Thoracic aorta (tissue), 2 donors: ENCODE measurements at places on chromosomes 6 and 20. TPM values are rescaled to one million over a fixed set of nuclear protein-coding genes. Genes with fewer than 3 reads are reported as not detected.

The MYB gene
- total RNA-seq = not detected

The CGA gene
- not detected for total RNA-seq

The RNF217 gene
- 44.2 TPM for total RNA-seq

The TREM1 gene
- total RNA-seq = 11.7 TPM

The ATRN gene
- total RNA-seq = 25.0 TPM

The CTAGE9 gene
- total RNA-seq = not detected

The ZNF334 gene
- 0.49 TPM for total RNA-seq

The JARID2 gene
- 8.3 TPM for total RNA-seq

The DNAAF9 gene
- 27.7 TPM for total RNA-seq

The FGD2 gene
- total RNA-seq = 27.5 TPM

The SULF2 gene
- 39.0 TPM for total RNA-seq

The WFDC10B gene
- not detected for total RNA-seq

The SLX4IP gene
- 5.8 TPM for total RNA-seq

The PNPLA1 gene
- not detected for total RNA-seq

The CDKN1A gene
- 311 TPM for total RNA-seq

The MUCL3 gene
- 13.8 TPM for total RNA-seq

The HLA-DMB gene
- 34.4 TPM for total RNA-seq

The TULP1 gene
- total RNA-seq = not detected

The HLA-DRA gene
- 244 TPM for total RNA-seq

The TRIM31 gene
- total RNA-seq = 2.0 TPM

The CST7 gene
- 10.9 TPM for total RNA-seq

The BAK1 gene
- total RNA-seq = 13.8 TPM

The KHDRBS2 gene
- not detected for total RNA-seq

The CD93 gene
- 163 TPM for total RNA-seq

The FUT9 gene
- not detected for total RNA-seq

The ADGRF1 gene
- not detected for total RNA-seq

The PACSIN1 gene
- not detected for total RNA-seq

The TBP gene
- total RNA-seq = 16.6 TPM

The PLA2G7 gene
- total RNA-seq = 0.27 TPM

The SNAP91 gene
- total RNA-seq = 3.0 TPM

The LHFPL5 gene
- total RNA-seq = not detected

The ATP9A gene
- 54.4 TPM for total RNA-seq
